ENCODE measurements at places on chromosomes 11 and 22. TPM values are rescaled to one million over a fixed set of nuclear protein-coding genes. Genes with fewer than 3 reads are reported as not detected.

The APOL5 gene
- not detected for total RNA-seq

The RBFOX2 gene
- total RNA-seq = 1.5 TPM

The NAV2 gene
- total RNA-seq = 1.8 TPM

The MYOD1 gene
- not detected for total RNA-seq

The IFITM1 gene
- 418 TPM for total RNA-seq

The IL18BP gene
- 18.4 TPM for total RNA-seq

GRCh38 chr11:130181295-130182272 is 22.0 kb downstream of the ST14 start:
- H3K36me3 ChIP-seq = no peaks in the 10 kb centered on the region
- no peak overlapping the region for H3K4me3 ChIP-seq
- no peak for DNase-seq
- no peaks in the 10 kb centered on the region for H3K4me1 ChIP-seq
- H3K27me3 ChIP-seq = no peaks in the 10 kb centered on the region
- no peak overlapping the region for H3K27ac ChIP-seq

DNA sequence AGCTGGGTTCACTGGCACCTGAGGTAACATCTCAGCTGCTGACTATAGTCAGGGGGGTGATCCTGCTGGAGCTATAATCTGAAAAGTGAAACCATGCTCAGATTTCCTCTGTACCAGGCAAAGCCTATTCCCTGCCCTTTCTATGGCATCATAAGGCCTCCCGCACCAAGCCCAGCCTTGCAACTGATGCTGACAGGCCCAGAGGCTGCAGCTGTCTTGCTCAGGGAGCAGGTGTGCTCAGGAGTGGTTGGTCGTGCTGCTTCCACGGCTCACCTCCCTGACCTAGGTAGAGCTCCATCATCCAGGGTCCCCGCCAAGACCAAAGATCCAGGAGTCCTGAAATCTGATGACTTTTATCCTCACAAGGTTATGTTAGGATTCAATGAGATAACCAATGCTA is 121.7 kb downstream of the FEZ1 start:
- H3K27ac ChIP-seq = no peak overlapping the region
- H3K27me3 ChIP-seq = no peaks in the 10 kb centered on the region
- H3K4me1 ChIP-seq = no peaks in the 10 kb centered on the region
- DNase-seq = no peak
- no peaks in the 10 kb centered on the region for H3K36me3 ChIP-seq
- H3K4me3 ChIP-seq = no peak overlapping the region

DNA sequence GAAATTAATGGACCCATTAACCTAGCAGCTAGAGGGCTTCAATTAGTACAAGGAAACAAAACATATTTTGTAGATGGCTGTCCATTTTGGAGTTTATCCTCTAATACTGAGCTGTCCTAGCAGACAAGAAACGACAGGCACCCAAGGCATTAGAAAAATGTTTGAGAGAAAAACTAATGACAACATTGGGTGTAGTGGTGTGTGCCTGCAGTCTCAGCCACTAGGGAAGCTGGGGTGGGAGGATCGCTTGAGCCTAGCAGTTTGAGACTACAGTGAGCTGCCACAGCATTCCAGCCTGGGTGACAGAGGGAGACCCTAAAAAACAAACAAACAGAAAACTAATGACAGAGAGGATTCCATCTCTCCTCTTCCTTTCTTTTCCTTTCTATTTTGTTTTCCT is 1.5 kb downstream of the A4GALT start:
- no peaks in the 10 kb centered on the region for H3K36me3 ChIP-seq
- H3K4me3 ChIP-seq = no peak overlapping the region
- DNase-seq = no peak
- no peak overlapping the region for H3K27ac ChIP-seq
- peaks cover 17% of the 10 kb centered on the region for H3K27me3 ChIP-seq

DNA sequence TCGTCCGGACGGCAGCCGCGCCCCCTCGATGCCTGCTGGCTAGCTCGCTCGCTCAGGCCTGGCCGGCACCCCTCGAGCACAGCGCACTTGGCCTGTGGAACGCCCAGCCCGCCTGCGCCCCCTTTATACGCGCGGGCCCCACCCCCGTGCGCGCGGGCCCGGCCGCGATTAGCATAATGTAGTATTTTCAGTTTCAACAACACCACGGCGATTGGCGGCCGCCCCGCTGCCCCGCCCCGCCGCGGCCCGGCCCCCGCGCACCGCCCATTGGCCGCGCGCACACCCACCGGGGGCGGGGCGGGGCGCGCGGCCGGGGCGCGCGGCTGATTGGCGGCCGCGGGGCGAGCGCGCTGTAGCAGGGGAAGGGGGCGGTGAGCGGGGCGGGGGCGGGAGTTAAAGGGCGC is at the start of gene CDKN1C:
TSS of gene CDKN1C (minus strand) at position 98 of the 404 bp plus-strand sequence. CDS start 319 bp downstream, outside the sequence.
- no peak within 1 kb of the TSS for H3K27ac ChIP-seq
- DNase-seq = peak; percentile 78
- H3K36me3 ChIP-seq = no peaks in the 10 kb centered on the region

DNA sequence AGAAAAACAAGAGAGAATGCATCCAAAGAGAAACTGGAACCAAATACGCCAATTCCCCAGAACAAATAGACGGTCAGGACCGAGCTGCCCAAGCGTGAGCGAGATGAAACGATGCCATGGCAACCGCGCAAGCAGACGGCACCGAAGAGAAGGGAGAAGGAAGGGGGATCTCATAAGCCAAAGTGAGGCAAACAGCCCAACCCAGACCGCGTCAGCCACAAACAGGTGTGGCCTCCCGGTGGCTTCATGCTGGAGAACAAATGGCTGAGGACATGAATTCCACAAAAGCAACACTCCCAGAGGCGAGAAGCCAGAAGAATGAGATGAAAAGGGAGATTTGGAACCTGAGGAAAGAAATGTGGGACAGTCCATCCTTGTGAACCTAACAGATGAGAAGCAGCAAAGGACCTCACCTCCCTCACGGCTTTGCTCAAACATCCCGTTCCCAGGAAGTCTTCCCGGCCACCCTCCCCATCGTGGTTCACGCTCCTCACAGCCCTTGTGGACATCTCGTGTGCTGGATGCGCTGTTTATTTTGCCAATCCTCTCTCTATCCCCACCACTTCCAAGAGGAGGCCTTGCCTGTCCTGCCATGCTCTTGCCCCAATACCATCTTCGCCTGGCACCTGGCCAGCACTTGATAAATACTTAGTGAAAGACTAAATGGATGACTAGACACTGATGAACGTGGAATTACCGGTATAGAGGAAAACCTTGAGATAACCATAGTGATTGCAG is 89.1 kb upstream of the RTL6 start:
- no peaks in the 10 kb centered on the region for H3K36me3 ChIP-seq
- no peak for DNase-seq
- peaks cover 65% of the 10 kb centered on the region for H3K27me3 ChIP-seq

DNA sequence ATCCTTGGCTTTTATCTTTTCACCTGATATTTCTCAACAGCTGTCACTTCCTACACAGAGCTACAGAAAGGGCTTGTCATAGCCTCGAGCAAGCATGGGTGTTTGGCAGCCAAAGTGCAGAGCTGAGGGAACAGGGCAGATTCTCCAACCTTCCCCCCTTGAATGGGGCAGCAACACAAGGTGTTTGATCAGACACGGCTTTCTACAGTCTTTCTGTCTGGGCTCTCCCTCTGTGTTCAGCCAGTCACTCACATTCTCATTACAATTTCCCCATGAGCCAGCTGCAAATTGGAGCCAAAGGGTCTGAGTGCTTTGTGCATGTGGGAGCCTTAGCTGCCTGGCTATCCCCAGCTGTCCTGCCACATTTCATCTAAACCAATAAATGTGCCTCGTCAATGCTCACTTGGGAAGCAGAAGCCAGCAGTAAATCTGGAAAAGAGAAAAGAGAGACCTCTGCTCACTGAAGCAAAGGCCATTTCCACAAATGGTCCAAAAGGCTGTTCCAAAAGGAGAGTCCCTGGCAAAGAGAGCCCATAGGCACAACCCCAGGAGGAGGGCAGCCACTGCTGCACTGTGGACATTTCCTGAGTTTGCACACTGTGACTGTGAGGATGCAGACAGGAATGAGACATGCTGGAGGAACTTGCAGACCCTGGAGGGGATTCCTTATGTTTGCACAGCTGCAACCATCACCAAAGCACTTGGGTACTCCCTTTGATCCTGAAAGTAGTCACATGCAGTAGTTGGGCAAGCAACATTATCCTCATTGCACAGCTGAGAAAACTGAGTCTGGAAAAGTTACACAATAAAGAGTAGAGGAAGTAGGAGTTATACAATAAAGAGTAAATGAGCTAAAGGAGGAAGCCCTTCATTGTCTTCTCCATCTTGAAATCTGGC is 186.8 kb downstream of the FAM181B start:
- no peaks in the 10 kb centered on the region for H3K36me3 ChIP-seq
- no peaks in the 10 kb centered on the region for H3K4me1 ChIP-seq
- DNase-seq = no peak
- H3K27me3 ChIP-seq = no peaks in the 10 kb centered on the region
- H3K4me3 ChIP-seq = no peak overlapping the region

- H3K4me3 ChIP-seq = no peak overlapping the region
- H3K27me3 ChIP-seq = peaks cover under 1% of the 10 kb centered on the region
- DNase-seq = no peak
- no peaks in the 10 kb centered on the region for H3K4me1 ChIP-seq
Measured at GRCh38 chr11:36803084-36803483, 205.0 kb upstream of the RAG2 start.

DNA sequence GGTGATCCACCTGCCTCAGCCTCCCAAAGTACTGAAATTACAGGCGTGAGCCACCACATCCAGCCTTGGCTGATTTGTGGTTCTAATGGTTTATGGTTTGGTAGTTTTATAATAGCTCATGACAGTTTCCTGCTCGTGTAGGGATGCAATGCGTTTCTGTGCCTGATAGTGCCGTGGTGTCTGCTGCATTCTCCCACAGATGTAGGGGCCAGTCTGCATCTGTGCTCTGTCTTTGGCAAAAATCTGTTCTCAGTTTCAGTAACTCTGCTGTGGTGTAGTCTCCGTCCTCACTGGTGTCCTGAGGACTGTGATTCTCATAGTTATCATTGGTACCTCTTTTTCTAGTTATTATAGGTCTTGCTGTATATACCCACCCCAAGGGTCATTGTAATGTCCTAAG is 16.3 kb downstream of the ST14 start:
- no peak overlapping the region for H3K4me3 ChIP-seq
- no peak overlapping the region for H3K27ac ChIP-seq
- no peak for DNase-seq
- H3K36me3 ChIP-seq = no peaks in the 10 kb centered on the region
- no peaks in the 10 kb centered on the region for H3K4me1 ChIP-seq
- peaks cover 24% of the 10 kb centered on the region for H3K27me3 ChIP-seq

GRCh38 chr11:71354394-71355105 is 93.6 kb downstream of the DHCR7 start:
- H3K4me1 ChIP-seq = no peaks in the 10 kb centered on the region
- no peak overlapping the region for H3K27ac ChIP-seq
- H3K36me3 ChIP-seq = no peaks in the 10 kb centered on the region

DNA sequence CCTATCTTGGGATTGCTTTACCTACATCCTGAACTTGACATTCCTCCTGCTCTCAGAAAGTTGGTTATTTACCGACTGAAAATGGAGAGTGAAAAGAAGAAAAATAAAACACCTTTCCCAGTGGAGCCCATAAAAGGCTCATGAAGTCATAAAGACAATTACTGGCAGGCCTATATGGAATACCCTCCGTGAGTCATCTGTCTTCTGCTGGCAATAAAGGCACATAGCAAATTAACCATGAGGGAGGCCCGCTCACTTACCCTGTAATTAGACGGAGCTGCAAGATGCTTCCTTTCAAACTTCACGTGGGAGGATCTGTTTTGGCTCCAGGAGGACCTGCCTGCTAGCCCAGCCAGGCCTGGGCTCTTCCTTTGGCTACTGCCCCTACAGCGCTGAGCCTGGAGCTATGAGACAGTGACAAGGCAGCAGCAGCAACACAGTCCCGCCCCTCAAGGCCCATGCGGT is 540.4 kb downstream of the BUD13 start:
- no peaks in the 10 kb centered on the region for H3K4me1 ChIP-seq
- H3K4me3 ChIP-seq = no peak overlapping the region
- no peaks in the 10 kb centered on the region for H3K36me3 ChIP-seq
- no peak for DNase-seq
- H3K27me3 ChIP-seq = no peaks in the 10 kb centered on the region
- no peak overlapping the region for H3K27ac ChIP-seq

GRCh38 chr11:119376197-119376847 is 5.2 kb downstream of the USP2 start:
- no peaks in the 10 kb centered on the region for H3K36me3 ChIP-seq
- H3K4me1 ChIP-seq = peaks cover 3% of the 10 kb centered on the region
- H3K27ac ChIP-seq = no peak overlapping the region
- no peaks in the 10 kb centered on the region for H3K27me3 ChIP-seq
- no peak overlapping the region for H3K4me3 ChIP-seq

DNA sequence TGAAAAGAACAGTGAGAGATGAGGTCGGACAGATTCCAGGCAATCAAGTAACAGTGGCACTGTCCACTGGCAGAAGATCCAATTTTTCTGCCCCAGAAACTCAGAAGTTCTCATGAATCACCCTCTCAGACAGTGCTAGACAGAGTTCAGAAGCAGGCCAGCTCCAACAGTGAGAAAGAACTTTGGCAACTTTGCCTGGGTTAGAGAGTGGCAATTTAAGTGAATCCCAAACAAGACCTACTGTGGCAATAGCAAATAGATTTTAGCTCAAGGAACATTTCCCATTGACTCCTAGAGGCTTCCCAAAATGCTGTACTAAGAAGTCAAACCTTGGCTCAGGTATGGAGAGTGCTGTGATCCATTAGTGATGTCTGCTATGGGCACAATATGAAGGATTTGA is 12.3 kb downstream of the CD44 start:
- H3K36me3 ChIP-seq = no peaks in the 10 kb centered on the region
- no peaks in the 10 kb centered on the region for H3K27me3 ChIP-seq
- H3K4me1 ChIP-seq = peaks cover 88% of the 10 kb centered on the region

- H3K27ac ChIP-seq = no peak overlapping the region
- H3K4me1 ChIP-seq = no peaks in the 10 kb centered on the region
- no peak for DNase-seq
- H3K4me3 ChIP-seq = no peak overlapping the region
- H3K36me3 ChIP-seq = no peaks in the 10 kb centered on the region
Measured at GRCh38 chr11:23112987-23113886, 253.0 kb upstream of the CCDC179 start.

DNA sequence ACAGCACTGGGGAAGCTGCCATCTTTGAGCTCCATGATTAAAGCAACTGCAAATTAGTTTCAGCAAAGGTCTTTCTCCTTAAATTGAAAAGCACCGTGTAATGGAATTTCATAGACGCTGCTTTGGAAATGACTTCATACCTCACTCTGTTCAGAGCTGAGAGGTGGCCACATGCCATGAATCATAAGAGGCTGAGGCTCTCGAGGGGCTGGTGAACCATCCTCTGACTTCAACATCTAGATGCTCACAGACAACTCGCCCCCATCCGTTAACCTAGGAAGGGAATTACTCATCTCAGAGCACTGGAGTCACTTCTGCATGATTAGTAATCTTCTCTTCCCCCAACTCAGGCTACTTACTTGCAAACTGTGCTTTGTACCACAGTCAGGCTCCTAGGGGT is 122.3 kb downstream of the RCN1 start:
- H3K27ac ChIP-seq = no peak overlapping the region
- no peaks in the 10 kb centered on the region for H3K4me1 ChIP-seq
- H3K36me3 ChIP-seq = no peaks in the 10 kb centered on the region
- peaks cover 7% of the 10 kb centered on the region for H3K27me3 ChIP-seq
- no peak overlapping the region for H3K4me3 ChIP-seq

All from T-cell (primary cell).